Activated CD8-positive, alpha-beta memory T cell treated with anti-CD3 and anti-CD28 coated beads for 36 hours (primary cell): ENCODE measurements at places on chromosomes 2 and 18. TPM values are rescaled to one million over a fixed set of nuclear protein-coding genes. Genes with fewer than 3 reads are reported as not detected.

PARD3B gene
- total RNA-seq, result 0.23 TPM

TAF4B gene
- total RNA-seq, result 17.8 TPM

TMEM169 gene
- 0.48 TPM for total RNA-seq

REEP1 gene
- 0.23 TPM for total RNA-seq

VWC2L gene
- not detected for total RNA-seq

GCG gene
- not detected for total RNA-seq

IL36A gene
- not detected for total RNA-seq

DAW1 gene
- not detected for total RNA-seq

AKAIN1 gene
- not detected for total RNA-seq

UGT1A8 gene
- total RNA-seq, result not detected

GNLY gene
- total RNA-seq, result 18.6 TPM

MAP3K19 gene
- total RNA-seq, result not detected

IL1RN gene
- 0.78 TPM for total RNA-seq

SLC30A3 gene
- 0.23 TPM for total RNA-seq

ERCC3 gene
- total RNA-seq, result 56.3 TPM

DSG1 gene
- not detected for total RNA-seq

ESPNL gene
- 0.04 TPM for total RNA-seq

SFXN5 gene
- total RNA-seq, result 18.1 TPM

TUBA4B gene
- total RNA-seq, result not detected

FBXO36 gene
- total RNA-seq, result 1.0 TPM
